ENCODE measurements at places on chromosomes 1 and 21.

DNA sequence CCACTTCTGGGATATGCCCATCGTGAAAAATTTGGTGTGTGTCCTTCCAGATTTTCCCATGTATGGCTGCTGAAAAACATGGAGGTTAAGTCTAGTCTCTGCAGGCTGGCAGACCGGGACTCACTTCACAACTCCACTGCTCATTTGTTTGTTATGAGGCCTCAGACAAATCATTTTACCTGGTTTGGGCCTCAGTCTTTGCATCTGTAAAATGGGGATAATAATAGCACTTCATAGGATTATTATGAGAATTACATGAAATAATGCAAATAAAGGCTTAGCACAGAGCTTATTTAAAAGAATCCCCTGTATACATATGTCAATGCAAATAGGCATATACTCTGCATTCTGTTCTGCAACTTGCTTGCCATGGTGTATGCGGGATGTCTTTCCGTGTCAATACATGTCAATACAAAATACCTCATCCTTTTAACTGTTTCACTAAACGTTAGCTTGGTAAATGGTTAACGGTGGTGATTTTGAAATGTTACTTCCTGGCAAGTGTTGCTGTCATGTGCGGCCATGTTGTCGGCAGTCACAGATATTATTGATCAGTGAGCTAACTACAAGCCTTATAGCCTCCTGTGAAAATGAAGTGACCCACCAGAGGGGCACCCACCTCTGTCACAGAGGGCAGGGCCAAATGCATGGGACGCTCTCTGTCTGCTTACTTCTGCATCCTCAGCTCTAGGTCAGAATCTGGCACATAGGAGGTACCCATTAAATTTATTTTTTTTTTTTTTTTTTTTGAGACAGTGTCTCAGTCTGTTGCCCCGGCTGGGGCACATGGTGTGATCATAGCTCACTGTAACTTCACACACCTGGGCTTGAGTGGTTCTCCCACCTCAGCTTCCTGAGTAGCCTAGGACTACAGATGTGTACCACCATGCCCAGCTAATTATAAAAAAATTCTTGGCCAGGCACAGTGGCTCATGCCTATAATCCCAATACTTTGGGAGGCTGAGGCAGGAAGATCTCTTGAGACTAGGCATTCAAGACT lies 4.3 kb downstream of the LCK start:
- H3K27me3 ChIP-seq = no peaks in the 10 kb centered on the region
- no peaks in the 10 kb centered on the region for H3K36me3 ChIP-seq
- peaks cover 1% of the 10 kb centered on the region for H3K4me1 ChIP-seq
- no peak overlapping the region for H3K27ac ChIP-seq
- H3K4me3 ChIP-seq = no peak overlapping the region
- DNase-seq = no peak

DNA sequence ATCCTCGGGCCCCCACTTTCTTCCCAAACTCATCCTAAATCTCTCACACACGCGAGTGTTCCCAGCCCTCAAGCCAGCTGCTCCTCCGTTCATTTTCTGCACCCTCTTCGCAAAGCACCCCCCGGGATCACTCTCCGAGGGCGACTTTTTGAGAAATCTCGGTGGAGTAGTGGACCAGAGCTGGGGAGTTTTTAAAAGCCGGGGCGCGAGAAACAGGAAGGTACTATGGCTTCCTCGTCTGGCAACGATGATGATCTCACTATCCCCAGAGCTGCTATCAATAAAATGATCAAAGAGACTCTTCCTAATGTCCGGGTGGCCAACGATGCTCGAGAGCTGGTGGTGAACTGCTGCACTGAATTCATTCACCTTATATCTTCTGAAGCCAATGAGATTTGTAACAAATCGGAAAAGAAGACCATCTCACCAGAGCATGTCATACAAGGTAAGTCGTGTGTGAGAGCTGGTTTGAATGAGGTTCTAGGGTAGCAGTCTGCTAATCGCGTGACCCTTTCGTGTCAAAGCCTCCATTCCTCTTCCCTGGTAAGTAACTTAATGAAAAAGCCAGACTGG lies 800 bp downstream of the DR1 start:
- DNase-seq = peak; percentile 16
- no peaks in the 10 kb centered on the region for H3K4me1 ChIP-seq
- H3K27ac ChIP-seq = peak overlapping the region; percentile 67
- no peaks in the 10 kb centered on the region for H3K36me3 ChIP-seq

GRCh38 chr1:84301785-84302385 lies 377 bp downstream of the SAMD13 start:
- no peak overlapping the region for H3K27ac ChIP-seq
- DNase-seq = no peak
- peaks cover 2% of the 10 kb centered on the region for H3K4me1 ChIP-seq
- H3K36me3 ChIP-seq = no peaks in the 10 kb centered on the region
- H3K4me3 ChIP-seq = peak overlapping the region; percentile 14

GRCh38 chr1:155184835-155185782 lies 11.5 kb downstream of the TRIM46 start:
- H3K27me3 ChIP-seq = no peaks in the 10 kb centered on the region
- H3K4me1 ChIP-seq = no peaks in the 10 kb centered on the region
- H3K4me3 ChIP-seq = no peak overlapping the region
- no peaks in the 10 kb centered on the region for H3K36me3 ChIP-seq
- DNase-seq = peak; percentile 23
- no peak overlapping the region for H3K27ac ChIP-seq

- no peak overlapping the region for H3K27ac ChIP-seq
- no peak overlapping the region for H3K4me3 ChIP-seq
- no peaks in the 10 kb centered on the region for H3K4me1 ChIP-seq
- DNase-seq = no peak
- H3K27me3 ChIP-seq = no peaks in the 10 kb centered on the region
- H3K36me3 ChIP-seq = no peaks in the 10 kb centered on the region
Observed at GRCh38 chr21:35102488-35103371, 53.6 kb upstream of the RUNX1 start.

- no peak overlapping the region for H3K4me3 ChIP-seq
- no peaks in the 10 kb centered on the region for H3K27me3 ChIP-seq
- DNase-seq = no peak
- H3K36me3 ChIP-seq = no peaks in the 10 kb centered on the region
Observed at GRCh38 chr1:86303041-86303690, 93.0 kb downstream of the ODF2L start.

DNA sequence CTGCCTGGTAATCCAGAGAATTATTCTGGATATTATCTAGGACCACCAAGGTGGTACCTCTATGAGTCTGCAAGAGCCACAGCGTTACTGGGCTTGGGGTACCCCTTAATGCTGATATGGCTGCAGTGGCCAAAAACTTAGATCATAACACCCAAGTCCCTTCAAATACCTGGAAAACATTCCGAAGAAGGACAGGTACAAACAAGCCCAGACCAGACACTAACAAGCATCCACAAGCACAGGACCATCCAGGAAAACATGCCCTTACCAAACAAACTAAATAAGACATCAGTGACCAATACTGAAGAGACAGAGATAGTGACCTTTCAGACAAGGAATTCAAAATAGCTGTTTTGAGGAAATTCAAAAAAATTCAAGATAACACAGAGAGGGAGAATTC lies 2.9 kb downstream of the C1orf105 start:
- H3K27me3 ChIP-seq = no peaks in the 10 kb centered on the region
- DNase-seq = no peak
- no peaks in the 10 kb centered on the region for H3K36me3 ChIP-seq
- no peaks in the 10 kb centered on the region for H3K4me1 ChIP-seq
- no peak overlapping the region for H3K27ac ChIP-seq
- H3K4me3 ChIP-seq = no peak overlapping the region

- no peaks in the 10 kb centered on the region for H3K36me3 ChIP-seq
- H3K27ac ChIP-seq = no peak overlapping the region
- H3K4me1 ChIP-seq = no peaks in the 10 kb centered on the region
- DNase-seq = no peak
Observed at GRCh38 chr1:1756661-1757421, 21.4 kb downstream of the NADK start.

- DNase-seq = no peak
- no peaks in the 10 kb centered on the region for H3K36me3 ChIP-seq
- H3K27me3 ChIP-seq = no peaks in the 10 kb centered on the region
- H3K27ac ChIP-seq = no peak overlapping the region
Observed at GRCh38 chr1:47978486-47978885, 18.7 kb downstream of the TRABD2B start.

DNA sequence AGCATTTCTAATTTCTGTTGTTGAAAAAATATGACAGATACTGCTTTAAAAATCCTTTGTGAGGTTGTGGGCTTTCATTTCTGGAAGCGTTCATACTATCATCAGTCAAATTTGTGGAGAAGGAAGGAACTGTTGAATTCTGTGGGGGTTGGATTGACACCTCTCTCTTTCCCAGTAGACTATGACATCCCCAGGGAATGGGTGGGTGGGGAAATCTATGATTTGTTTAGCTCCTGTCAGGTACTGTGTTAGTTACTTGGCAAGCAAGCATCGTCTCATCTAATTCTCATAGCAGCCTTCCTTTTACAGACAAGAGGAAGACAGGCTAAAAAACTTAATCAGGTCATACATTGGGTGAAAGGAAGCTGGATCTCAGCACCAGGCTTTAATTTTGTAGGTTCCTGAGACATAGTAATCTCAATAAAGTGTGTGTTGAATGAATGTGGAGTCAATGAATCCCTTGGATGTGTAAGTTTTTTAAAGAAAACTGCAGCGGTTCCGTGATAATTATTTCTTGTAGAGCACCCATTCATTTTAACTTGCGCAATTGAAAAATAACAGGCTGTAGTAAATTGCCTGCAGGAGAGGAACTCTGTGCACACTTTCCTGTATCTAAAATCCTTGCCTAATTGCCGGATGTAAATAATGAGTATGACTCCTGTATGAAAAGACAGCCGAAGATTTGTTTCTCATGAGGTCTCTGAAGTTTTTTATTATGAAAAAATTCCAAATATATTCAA lies 60.6 kb downstream of the MYOM3 start:
- no peaks in the 10 kb centered on the region for H3K27me3 ChIP-seq
- no peak overlapping the region for H3K27ac ChIP-seq
- peaks cover 6% of the 10 kb centered on the region for H3K4me1 ChIP-seq
- no peaks in the 10 kb centered on the region for H3K36me3 ChIP-seq
- H3K4me3 ChIP-seq = no peak overlapping the region

DNA sequence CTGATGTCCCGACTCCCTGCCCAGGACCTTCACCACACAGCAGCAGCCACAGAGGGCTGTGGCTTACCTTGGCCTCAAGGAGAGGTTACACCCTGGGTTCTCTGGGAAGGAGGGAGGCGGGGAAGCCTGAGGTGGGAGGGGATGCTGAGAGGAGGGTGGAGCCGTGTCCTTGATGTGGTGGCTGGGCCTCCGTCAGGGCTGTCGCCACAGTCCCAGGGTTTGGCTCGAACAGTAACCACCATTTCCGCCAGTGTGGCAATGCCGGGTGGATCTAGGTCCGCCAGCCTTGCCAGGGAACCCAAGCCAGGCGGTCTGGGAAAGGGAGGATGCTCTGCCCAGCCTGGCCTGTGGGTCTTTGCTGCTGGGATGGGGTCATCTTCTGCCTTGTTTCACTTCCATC lies 18.4 kb upstream of the CDCA8 start:
- H3K4me3 ChIP-seq = no peak overlapping the region
- no peak for DNase-seq
- no peaks in the 10 kb centered on the region for H3K27me3 ChIP-seq

DNA sequence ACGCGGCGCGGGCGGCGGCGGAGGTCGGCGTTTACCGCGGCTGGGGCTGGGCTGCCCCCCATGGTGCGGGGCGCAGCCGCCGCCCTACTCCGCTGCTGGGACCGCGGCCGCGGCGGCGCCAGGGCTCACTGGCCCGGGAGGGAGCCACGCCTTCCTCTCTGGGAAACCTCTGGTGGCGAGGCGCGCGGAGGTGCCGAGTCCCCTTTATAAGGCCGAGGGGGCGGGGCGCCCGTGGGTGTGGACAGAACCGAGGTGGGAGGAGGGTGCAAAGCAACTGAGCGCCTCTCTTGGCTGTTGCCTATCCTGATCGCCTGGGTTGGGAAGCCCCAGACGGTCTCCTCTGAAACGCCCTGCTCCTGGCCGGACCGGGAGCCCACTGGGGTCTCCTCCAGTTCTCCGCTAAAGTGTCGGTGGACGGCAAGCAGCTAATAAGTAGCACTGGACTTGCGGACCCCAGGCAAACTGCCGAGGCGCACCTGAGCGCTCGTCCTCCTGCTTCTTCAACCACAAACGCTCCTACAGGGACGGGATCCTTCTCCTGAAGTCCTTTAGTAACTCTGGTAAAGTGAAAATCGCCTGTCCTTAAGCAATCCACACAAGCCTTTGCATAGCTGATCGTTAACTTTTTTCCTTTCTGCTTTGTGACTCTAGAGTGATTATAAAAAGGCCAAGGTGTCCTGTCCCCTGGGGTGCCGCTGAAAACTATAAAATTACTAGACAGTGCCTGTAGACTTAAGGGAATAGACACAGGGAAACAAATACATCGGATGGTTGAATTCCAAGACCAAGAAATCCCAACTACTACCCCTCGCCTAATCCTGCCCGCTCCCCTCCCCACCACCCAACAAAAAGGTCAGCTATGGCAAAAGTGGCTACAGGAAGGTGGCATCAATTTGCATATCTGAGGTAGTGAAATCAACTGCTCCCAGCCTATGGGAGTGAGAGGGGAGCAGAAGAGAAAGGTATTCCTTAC lies at the start of gene PTGER3:
PTGER3 (minus strand) TSS at position 182 of the 973 bp plus-strand sequence. CDS start 239 bp downstream, outside the sequence.
- no peaks in the 10 kb centered on the region for H3K27me3 ChIP-seq
- peaks cover 4% of the 10 kb centered on the region for H3K4me1 ChIP-seq
- H3K36me3 ChIP-seq = no peaks in the 10 kb centered on the region
- H3K27ac ChIP-seq = no peak within 1 kb of the TSS

DNA sequence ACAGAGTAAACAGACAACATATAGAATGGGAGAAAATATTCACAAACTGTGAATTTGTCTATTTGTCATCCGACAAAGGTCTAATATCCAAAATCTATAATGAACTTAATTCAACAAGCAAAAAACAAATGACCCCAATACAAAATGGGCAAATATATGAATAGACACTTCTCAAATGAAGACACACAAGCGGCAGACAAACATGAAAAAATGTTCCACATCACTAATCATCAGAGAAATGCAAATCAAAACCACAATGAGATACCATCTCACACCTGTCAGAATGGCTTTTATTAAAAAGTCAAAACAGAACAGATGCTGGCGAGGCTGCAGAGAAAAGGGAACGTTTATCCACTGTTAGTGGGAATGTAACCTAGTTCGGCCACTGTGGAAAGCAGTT lies 72.7 kb downstream of the SMYD3 start:
- H3K27me3 ChIP-seq = no peaks in the 10 kb centered on the region
- DNase-seq = no peak
- H3K27ac ChIP-seq = no peak overlapping the region
- no peaks in the 10 kb centered on the region for H3K4me1 ChIP-seq
- H3K36me3 ChIP-seq = no peaks in the 10 kb centered on the region

DNA sequence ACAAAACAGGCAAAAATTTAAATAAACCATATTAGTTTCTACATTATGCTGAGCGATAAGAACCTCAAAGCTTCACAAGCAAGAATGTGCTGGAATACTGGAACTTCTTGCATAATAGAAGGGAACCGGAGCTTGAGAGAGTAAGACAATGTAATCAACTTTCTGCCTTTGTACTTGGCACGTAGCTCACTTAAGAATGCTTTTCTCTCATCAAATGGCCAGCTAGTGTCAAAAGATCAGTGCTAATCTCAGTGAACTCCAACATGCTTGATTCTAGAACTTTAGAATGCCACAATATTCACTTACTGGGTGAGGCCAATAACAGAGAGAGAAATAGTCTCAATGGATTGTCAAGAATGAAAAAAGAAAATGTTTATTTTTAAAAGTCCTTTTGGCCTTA lies 486.1 kb upstream of the LRRC7 start:
- no peak overlapping the region for H3K4me3 ChIP-seq
- DNase-seq = no peak
- H3K4me1 ChIP-seq = no peaks in the 10 kb centered on the region
- H3K27me3 ChIP-seq = no peaks in the 10 kb centered on the region
- no peaks in the 10 kb centered on the region for H3K36me3 ChIP-seq

GRCh38 chr1:65260851-65261473 lies 48.4 kb upstream of the DNAJC6 start:
- no peaks in the 10 kb centered on the region for H3K36me3 ChIP-seq
- no peaks in the 10 kb centered on the region for H3K27me3 ChIP-seq
- H3K4me1 ChIP-seq = peaks cover 2% of the 10 kb centered on the region
- no peak overlapping the region for H3K4me3 ChIP-seq
- no peak for DNase-seq
- no peak overlapping the region for H3K27ac ChIP-seq
